Activated CD8-positive, alpha-beta memory T cell treated with anti-CD3 and anti-CD28 coated beads for 24 hours (primary cell): ENCODE measurements at places on chromosomes 5 and 9.
A peak's percentile ranks its signal among the peaks of the same experiment; 100 is the strongest.

GRCh38 chr5:72415616-72416325 is 91.4 kb downstream of the ZNF366 start:
- no peak for DNase-seq

DNA sequence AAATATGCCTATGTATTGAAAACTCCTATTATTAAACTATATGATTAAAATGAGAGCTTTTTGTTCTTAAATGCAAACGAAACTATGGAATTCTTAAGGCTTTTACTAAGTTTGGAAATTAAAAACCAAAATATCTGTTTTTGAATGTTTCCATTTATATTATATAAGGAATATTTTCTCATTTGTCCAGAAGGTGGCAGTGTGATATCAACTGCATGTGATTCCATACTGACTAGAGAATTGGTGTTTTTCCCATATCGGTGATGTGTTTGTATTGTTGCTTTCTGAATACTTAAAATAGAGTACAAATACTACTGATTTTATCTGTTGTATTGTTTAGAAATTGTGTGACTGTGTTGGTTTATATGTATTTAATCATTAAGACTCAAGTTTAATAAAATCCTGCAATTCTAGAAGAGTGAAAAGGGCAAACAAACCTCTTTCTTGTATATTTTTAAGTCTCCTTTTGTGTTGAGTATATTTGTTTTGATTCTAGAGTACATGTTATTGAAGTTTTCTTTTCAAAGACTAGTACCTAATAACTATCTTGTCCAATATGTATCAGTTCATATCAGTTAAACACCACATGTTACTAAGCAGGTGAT is 320.8 kb downstream of the CCDC171 start:
- no peak for DNase-seq

DNA sequence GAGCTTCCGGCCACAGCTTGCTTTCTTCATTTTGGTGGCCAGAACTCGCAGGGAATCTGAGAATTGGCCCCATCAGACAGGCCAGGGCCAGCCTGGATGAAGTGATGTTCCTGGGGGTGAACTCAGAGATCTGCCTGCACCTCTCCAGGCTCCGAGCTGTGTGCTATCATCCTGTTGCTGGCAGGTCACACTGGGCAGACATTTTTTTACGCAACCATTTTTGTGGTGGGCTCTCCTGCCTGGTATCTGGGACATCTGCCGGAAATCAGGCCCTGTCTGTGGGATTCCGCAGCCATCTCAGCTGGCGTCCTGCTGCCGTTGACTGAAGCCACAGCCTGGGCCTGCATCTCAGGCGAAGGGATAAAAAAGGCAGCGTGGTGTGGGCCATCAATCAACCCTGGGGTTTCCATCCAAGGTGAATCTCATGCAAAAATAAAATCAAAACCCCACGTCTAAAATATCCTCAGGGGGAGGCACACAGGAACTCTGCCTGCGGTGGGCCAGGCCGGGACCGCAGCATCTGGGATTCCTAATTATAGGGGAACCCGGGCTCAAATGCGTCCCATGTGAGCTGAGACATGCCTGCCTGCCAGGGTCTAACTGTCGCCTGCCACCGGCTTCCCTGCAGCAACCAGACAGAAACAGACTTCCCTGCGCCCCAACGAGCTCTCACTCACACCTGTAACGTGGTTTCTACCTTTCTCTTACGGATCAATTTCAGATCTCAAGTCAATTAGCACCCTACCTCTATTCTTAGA is 174.3 kb downstream of the SYK start:
- no peak for DNase-seq

GRCh38 chr5:180815293-180815917 is 12.8 kb upstream of the MGAT1 start:
- DNase-seq: peak; percentile 52

DNA sequence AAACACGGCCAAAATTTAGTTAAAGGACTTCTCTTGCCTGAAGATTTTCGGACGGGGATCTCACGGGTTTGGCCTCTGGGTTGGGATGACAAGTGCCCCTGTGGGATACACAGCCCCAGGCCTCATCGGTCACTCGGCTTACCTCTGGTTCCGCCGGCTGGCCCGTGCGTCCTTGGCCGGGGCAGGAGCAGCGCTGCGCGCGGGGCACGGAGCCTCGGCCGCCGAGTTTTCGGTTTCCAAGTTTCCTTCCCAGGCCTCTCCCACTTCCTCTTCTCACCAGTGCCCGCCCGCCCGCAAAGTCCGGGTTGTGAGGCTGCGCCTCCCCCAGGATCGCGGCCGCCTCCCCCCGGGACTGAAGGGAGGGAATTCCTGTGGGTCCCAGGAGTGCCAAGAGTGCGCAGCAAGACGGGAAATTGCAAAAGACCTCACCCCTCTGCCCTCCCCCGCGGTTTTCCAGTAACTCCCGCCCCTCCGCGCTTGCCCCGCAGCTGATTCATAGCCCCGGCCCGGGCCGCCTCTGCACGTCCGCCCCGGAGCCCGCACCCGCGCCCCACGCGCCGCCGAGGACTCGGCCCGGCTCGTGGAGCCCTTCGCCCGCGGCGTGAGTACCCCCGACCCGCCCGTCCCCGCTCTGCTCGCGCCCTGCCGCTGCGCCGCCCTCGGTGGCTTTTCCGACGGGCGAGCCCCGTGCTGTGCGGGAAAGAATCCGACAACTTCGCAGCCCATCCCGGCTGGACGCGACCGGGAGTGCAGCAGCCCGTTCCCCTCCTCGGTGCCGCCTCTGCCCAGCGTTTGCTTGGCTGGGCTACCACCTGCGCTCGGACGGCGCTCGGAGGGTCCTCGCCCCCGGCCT is at the start of gene OSMR:
Gene OSMR (plus strand): TSS at position 487 of the 853 bp plus-strand sequence. CDS start 23,033 bp downstream, outside the sequence.
- no peak for DNase-seq

DNA sequence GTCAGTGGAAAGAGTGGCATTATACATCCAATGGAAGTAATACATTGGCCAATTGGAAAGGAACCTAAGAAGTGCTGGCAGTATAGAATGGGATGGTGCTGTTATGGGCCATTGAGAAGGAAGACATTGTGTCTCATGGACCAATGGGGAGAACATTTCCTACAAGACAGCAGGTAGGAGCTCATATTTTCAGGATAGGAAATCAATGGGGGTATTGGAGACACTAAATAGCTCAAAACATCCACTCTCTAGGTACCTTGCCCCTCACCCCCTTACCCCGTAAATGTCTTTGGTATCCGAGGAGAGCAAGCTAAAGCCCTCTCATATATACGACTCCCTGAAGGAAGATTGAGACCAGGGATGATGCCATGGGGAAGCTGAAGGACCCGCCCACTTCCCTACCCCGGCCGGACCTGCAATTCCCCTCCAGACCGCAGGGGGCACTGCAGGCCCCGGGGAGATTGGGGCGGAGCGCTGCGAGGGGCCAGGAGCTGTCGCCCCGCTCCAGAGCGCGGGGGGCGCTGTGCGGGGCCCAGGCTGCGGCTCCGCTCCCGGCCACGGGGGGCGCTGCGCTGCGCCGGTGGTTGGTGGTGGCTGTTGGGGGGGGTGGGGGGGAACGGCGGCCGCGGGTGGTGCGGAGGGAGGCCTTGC is at the start of gene KDM3B:
Gene KDM3B (plus strand): TSS at position 615 of the 651 bp plus-strand sequence. CDS start 111 bp downstream, outside the sequence.
- DNase-seq: peak; percentile 99

DNA sequence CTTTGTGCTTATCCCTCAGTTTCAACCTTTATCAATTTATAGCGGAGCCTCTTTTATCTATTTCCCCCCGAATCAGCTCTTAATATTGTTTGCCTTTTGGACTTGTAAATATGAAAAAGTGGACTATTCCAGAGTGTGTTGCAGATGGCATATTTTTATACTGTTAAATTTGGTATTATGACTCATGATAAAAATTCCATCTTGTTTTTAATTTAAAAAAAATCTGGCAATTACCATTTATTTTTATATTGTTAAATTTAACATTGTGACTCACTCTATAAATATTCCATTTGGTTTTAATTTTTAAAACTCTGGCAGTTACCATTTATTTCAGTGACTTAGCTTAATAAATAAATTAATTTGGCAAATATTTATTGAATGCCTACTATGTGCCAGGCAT is 37.5 kb downstream of the RBM27 start:
- DNase-seq: no peak

- DNase-seq: no peak
Observed at GRCh38 chr5:117165068-117165467, 590.4 kb upstream of the SEMA6A start.

DNA sequence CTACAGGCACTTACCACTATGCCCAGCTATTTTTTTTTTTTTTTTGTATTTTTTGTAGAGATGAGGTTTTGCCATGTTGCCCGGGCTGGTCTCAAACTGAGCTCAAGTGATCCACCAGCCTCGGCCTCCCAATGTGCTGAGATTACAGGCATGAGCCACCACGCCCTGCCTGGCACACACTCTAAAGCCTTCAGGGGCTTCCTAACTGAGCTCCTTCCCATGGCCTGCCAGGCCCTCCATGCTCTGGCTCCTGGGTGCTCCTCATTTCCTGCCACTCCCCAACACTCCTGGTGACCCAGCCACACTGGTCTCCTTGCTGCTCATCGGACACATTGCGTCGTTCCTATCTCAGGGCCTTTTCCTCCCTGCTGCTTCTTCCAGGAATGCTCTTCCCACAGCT is 61.5 kb downstream of the CARTPT start:
- no peak for DNase-seq

GRCh38 chr9:122718038-122718437 is 5.8 kb upstream of the OR1L4 start:
- no peak for DNase-seq
